ENCODE measurements at places on chromosomes 2 and 18.

- DNase-seq, result no peak
Observed at GRCh38 chr2:234947556-234947955, 4.3 kb upstream of the SH3BP4 start.

- no peak for DNase-seq
Observed at GRCh38 chr2:239263669-239264491, 136.9 kb downstream of the HDAC4 start.

- no peak for DNase-seq
Observed at GRCh38 chr2:76268902-76269620, 558.3 kb upstream of the GCFC2 start.

- DNase-seq, result no peak
Observed at GRCh38 chr2:216109962-216110614, 940 bp downstream of the XRCC5 start.

GRCh38 chr18:38025433-38026038 lies 459.9 kb upstream of the CELF4 start:
- DNase-seq, result no peak

- DNase-seq, result no peak
Observed at GRCh38 chr18:43760010-43760409, 482.7 kb upstream of the SYT4 start.

DNA sequence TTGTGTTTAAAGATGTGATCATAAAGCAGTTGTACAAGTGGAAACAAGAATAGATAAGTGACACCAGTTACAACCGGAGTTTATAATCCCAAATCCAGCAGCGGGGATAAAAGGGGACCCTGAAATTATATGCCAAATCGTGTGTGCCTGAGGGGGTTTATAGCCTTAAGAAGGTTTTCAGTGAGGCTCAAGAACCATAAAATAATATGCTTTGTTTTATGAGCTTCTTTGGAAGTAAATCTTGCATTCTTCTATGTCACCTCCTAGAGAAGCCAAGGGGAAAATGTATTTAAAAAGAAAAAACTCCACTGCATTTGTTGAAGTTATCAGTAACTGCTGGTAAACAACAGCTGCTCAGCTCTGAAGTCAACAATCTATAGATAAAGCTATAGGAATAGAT lies 25.8 kb upstream of the MAP3K20 start:
- no peak for DNase-seq

- DNase-seq, result no peak
Observed at GRCh38 chr2:142234741-142235140, 103.9 kb upstream of the LRP1B start.

GRCh38 chr2:42744545-42745082 lies 19.3 kb downstream of the OXER1 start:
- no peak for DNase-seq

- no peak for DNase-seq
Observed at GRCh38 chr2:241943209-241943850, 73.8 kb downstream of the RTP5 start.

DNA sequence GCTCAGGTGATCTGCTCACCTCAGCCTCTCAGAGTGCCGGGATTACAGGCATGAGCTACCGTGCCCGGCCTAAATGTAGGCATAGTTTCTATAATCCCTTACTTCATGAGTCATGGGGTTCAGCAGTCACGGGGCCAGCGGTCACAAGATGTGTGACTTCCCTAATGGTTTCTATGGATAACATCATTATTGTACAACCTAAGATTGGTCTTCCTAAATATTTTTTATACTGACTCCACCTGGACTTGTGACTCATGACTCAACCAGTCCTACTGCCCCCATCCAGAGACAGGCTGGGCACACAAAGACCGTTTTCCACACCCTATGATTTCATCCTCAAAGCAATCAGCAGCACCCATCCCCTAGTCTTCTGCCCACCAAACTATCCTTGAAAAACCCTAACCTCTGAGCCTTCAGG lies 15.9 kb downstream of the FAM210A start:
- DNase-seq, result no peak

GRCh38 chr2:23293731-23294130 lies 91.2 kb upstream of the KLHL29 start:
- no peak for DNase-seq

- DNase-seq, result no peak
Observed at GRCh38 chr2:36357847-36358659, 2.5 kb downstream of the CRIM1 start.

DNA sequence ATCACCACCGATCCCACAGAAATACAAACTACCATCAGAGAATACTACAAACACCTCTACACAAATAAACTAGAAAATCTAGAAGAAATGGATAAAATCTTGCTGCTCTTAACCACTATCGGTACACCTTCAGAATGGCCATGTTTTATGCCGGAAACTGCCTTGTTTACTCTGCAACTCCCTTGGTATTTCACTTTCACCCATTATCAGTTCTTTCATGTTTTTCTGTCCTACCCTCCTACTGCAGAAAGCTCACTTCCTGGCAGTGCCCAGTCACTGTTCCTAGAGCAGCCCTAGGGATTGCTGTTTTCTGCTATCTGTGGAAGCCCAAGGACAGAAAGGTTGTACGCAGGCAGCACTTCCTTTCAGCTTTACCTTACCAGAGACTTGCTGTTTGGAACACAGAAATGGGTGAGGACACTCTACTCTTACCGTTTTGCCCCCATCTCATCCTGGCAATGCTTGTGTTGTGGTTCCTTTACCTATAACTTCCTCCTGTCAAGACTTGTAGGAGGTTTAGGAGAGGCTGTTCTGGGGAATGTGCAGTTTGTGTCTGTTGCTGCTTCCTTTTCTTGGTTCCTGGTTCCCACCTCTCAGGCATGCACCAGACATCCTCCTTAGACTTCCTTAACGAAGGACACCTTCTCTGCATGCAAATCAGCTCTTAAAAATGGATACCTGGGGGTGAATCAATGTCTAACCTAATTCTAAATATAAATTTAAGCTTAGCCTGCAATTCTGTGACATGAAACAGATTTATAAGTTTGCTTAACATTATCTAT lies 394.4 kb downstream of the SPAG16 start:
- DNase-seq, result no peak

- DNase-seq, result no peak
Observed at GRCh38 chr18:76524477-76524876, 29.4 kb upstream of the ZNF516 start.

DNA sequence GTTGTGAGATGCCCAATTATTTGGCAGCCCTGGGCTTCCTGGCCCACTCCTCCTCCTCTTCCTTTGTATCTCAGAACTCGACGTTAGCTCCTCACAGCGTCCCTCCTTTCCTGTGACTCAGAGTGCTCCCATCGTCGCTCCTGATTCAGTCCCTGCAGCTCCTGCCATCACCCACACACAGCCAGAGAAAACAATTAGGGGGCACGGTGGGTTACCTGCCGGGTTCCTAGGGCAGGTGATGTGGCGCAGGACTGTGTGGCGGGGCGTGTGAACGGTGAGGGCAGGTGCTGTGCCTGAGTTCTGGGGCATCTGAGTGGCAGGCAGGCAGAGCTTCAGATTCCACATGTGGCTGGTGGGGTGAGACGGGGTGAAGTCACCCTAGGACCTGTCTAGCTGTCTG lies 42.6 kb downstream of the GLI2 start:
- no peak for DNase-seq

DNA sequence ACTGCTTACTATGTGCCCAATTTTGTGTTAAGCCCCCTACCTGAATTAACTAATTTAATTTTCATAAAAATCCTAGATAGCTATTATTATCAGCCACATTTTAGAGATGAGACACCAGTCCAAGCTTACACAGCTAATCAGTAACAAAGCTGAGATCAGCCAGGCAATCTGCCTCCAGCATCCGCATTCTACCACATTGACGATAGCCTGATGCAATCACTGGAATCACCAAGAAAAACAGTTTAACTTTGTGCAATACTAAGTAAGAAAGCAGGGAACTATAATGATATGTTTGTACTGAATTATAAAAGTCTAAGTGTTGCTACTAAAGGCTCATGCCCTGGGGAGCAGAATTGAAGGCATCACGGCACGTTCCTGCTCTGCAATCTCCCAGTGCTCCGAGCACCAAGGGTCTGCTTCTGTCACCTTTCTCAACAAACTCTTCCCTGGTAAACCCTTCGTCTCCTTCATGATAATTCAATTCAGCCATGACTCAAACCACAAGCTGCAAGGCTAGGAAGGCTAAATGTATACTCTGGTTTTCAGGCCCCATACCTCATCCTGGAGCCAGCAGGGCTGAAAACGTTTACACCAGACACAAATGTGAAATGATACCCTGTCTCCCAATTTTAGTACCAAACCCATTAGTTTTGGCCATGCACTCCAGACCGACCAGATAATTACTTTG lies 19.4 kb downstream of the KANSL3 start:
- DNase-seq, result no peak

GRCh38 chr2:28591711-28592335 lies 96.0 kb downstream of the PLB1 start:
- no peak for DNase-seq

GRCh38 chr18:22277758-22278157 lies 108.4 kb downstream of the GATA6 start:
- DNase-seq, result no peak

DNA sequence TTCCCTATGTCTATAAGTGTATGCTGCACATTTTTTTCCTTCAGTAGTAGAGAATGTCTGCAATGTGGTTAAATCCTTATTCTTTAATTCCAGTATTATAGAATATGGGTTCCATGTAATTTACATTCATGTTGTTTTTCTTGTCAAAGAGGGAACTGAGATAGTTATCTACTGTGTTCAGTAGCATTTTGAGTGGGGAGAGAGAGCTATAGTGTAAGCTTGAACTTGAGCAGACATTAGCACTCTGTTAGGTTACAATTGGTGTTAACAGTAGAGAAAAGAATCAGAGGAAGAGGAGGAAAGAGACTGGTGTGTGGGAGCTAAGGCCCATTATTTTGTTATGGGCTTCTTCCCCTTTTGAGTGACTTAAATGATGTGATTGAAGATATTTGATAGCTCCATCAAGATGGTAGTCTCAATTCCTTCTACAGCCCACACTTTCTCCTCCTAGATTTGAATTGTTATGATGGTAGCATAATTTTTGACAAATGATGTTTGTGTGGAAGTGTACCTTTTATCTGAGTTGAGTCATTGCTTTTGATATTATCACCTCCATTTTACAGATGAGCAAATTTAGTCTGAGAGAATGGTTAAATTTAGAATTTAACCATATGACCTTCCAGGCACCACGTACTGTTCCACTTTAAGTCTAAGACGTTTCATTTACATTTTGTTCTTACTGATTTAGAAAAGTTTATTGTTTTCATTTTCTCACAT lies 71.3 kb downstream of the FMNL2 start:
- no peak for DNase-seq

GRCh38 chr2:178363252-178363651 lies 87.7 kb downstream of the PRKRA start:
- no peak for DNase-seq

GRCh38 chr2:182280118-182280517 lies 146.7 kb downstream of the PDE1A start:
- no peak for DNase-seq

GRCh38 chr2:231710799-231711676 lies 2.7 kb downstream of the PTMA start:
- no peak for DNase-seq

DNA sequence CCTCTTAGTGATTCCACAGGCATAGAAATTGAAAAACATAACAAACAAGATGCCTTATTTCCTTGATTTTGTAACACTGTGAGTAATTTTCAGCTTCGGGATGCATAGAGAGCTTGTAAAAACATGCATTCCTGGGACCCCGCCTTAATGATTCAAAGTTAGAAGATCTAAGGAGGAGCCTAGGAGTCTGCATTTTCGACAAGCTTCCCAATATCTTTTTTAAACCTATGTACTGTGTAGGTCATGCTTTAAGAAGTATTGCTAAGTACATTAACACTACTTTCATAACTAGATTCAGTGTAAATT lies 109.8 kb upstream of the ZNF516 start:
- DNase-seq, result no peak

DNA sequence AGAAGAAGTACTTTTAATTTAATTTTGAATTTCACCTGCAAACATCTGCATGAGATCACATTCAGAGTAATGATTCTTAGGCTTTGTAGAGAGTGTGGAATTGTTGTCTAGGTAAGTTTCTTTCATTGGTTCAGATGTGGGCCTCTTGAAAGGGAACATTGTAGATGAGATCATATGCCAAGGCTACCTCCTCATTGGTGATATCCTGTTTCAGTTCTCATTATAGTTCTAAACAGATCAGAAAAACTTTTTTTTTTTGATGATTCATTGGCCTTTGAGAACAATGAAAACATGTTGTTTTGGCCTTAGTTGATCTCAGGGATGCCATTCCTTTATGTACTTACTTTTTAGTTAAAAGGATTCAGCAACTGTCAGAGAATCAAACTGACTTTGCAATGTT lies 44.5 kb downstream of the EML6 start:
- DNase-seq, result no peak

DNA sequence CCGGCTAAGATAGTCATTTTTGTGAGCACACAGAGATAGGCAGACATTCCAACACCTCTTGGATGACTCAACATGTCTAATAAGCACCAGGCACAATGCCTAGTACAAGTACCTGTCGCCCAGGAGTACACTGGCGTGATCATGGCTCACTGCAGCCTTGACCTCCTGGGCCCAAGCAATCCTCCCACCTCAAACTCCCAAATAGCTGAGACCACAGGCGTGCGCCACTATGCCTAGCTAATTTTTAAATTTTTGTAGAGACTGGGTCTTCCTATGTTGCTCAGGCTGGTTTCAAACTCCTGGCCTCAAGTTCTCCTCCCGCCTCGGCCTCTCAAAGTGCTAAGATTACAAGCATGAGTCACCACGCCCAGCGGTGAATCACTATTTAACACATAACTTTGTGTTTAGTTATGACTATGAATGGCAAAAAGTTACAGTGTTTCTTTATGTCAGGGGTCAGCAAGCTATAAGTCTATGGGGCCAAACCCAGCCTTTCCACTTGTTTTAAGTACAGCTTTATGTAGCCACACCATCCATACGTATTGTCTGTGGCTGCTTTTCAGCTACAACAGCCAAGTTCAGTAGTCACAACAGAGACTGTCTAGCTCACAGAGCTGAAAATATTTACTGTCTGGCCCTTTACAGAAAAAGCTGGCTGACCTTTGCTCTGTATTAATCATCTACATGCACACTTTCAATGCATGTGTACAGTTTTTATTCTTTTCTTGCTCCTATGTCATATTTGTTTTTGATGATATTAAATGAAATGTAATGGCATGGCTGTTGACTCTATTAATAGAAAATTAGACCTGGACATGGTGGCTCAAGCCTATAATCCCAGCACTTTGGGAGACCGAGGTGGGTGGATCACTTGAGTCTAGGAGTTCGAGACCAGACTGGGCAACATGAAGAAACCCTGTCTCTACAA lies 18.7 kb downstream of the ORC2 start:
- peak; percentile 37 for DNase-seq

- DNase-seq, result no peak
Observed at GRCh38 chr2:30306522-30306921, 75.2 kb downstream of the LBH start.

DNA sequence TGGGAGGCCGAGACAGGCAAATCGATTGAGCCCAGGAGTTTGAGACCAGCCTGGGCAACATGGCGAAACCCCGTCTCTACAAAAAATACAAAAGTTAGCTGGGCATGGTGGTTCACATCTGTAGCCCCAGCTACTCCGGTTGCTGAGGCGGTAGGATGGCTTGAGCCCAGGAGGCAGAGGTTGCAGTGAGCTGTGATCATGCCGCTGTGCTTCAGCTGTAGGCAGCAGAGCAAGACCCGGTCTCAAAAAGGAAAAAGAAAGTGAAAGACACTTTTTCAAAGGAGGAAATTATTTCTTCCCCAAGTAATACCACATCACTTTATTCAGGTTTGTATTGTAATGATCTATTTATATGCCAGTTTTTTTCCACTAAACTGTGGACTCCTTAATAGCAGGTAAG lies 35.7 kb upstream of the TAF4B start:
- peak; percentile 35 for DNase-seq
